SIG-M5 (cell line): ENCODE measurements at places on chromosomes 11 and 22.

DNA sequence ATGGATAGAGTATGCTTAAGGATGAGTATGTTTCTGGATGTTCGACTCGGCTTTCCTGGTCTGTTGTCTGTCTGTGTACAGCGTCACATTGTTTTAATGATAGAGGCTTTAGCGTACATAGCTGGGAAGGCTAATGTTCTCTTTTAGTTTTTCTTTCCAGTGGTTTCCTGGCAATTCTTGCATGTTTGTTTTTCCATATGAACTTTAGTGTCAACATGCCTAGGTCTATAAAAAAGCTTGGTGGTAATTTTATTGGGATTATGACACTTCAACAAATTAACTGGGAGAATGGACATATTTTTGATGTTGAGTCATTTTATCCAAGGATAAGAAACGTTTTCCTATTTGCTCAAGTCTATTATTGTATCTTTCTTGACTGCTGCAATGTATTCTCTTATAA lies 17.6 kb downstream of the F2 start:
- no peak for DNase-seq

GRCh38 chr11:47691979-47692378 lies 23.2 kb downstream of the AGBL2 start:
- DNase-seq = no peak

- no peak for DNase-seq
These were observed 114.7 kb downstream of the CRYBB2 start for GRCh38 chr22:25334162-25334490.

- no peak for DNase-seq
These were observed 12.4 kb downstream of the GLYATL2 start for GRCh38 chr11:58832056-58832645.

- no peak for DNase-seq
These were observed 57.4 kb upstream of the NUP160 start for GRCh38 chr11:47905358-47906059.

GRCh38 chr11:1868636-1869291 lies 15.9 kb downstream of the LSP1 start:
- no peak for DNase-seq
